B cell (primary cell): ENCODE measurements at places on chromosomes 16 and 17. TPM values are rescaled to one million over a fixed set of nuclear protein-coding genes. Genes with fewer than 3 reads are reported as not detected.

Gene KRTAP9-4
- polyA plus RNA-seq: not detected in 2 replicates

Gene ATAD5
- 1.2 and 2.3 TPM in 2 replicates for polyA plus RNA-seq

Gene VASN
- polyA plus RNA-seq: 0.57 and 1.1 TPM in 2 replicates

Gene ABCC11
- 0.09 TPM in 1 of 2 replicates, not detected in the other for polyA plus RNA-seq

Gene CD300H
- 0.58 and 0.98 TPM in 2 replicates for polyA plus RNA-seq

DNA sequence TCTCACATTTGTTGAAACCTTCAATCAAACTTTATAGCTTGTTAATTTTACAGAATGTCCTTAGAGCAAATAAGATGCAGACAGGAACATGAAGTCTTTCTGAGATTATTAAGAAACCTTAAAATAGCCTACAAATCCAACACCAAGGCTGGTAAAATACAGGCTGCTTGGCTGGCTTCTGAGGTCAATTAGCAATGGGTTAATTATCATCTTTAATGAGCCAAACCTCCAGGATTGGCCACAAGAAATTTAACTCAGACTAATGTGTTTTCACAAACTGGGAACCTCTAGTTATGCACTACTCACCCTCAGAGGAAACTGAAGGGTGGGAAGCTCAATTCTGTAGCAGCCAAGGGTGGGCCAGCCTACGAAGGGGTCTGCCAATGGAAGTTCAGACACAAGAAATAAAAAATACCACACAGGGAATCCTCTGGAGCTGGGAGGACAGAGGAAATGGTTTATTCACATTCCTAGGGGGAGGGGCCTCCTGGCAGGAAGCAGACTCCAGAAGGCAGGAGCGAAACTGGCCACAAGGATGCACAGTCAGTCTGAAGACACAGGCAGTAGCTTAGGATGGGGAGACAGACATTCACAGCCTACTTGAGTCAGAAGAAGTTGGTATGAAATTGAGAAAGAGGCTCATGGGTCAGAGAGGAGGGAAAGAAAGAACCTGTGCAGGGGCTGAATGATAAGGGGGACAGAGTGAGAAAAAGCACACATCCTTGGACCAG is 36.1 kb downstream of the HIC1 start:
- DNase-seq: no peak

DNA sequence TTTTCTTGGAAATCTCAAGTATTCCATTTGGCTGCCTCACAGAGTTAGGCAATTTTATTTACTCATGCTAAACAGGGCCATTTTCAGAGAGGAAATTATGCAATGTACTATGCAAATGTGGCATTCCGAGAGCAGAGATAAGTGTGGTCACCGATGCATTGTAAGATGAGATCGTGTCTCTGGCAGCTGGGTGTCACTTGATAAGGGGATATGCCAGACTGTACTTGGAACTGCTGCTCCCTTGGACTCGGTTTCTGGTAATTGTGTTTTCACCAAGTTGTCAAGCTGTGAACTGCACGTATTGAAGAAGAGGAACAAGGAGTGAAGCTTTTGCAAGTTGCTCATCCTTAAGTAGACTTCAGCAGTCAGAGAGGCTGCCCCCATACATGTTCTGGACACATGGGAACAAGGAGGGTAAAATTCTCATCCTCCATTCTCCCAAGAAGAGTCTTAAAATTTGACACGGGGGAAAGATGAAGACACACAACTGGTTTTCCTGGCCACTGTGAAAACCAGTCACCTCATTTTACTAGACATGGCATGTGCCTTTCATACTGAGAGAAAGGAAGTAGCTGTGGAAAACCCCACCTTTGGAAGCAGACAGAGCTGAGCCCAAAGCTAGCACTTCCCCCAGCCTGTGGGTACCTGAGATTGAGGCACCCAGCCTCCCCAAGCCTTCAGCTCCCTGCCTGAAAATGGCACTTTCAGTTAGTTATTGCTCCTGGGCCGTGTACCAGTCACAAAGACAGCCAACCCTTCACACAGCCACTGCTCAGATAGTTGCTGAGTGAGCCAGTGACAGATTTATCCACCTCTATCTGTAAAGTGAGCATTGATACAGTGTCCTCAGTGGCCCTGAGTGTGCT is 150.7 kb downstream of the SOCS1 start:
- DNase-seq: peak; percentile 70

DNA sequence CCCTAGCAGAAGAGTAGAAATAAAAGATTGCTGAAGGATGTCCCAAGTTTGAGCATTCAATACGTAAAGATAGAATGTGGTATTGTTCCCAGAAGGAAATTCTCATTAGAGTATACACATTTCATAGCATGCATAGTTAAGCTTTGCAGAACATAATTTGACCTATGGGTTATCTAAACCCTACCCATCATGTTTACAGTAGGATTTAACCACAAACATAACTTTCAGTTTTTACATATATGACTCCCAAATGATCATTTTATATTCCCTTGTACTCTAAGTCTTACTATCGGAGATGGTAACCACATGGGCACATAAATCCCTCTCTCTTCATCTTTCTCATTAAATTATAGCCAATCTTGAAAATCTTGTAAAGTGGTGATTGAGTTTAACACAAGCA is 50.9 kb downstream of the SYNRG start:
- DNase-seq: no peak

DNA sequence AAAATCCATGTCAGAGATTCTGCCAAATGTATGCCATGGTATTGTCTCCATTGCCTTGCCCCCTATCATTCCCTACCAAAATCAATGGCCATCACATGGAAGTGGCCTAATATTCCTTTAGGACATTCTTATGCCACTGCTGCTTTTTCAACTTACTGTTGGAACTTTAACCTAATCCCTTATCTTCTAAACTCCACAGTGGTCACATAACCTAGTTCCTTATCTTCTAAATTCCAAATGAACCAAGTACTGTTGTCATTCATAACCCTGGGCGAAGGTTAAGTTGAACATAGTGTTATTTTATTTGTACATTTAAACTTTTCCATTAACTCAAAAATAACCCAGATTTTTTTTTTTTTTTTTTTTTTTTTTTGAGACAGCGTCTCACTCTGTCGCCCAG is 3.6 kb downstream of the HSF5 start:
- DNase-seq: no peak

GRCh38 chr17:78793415-78793814 is 11.3 kb upstream of the CYTH1 start:
- DNase-seq: no peak

DNA sequence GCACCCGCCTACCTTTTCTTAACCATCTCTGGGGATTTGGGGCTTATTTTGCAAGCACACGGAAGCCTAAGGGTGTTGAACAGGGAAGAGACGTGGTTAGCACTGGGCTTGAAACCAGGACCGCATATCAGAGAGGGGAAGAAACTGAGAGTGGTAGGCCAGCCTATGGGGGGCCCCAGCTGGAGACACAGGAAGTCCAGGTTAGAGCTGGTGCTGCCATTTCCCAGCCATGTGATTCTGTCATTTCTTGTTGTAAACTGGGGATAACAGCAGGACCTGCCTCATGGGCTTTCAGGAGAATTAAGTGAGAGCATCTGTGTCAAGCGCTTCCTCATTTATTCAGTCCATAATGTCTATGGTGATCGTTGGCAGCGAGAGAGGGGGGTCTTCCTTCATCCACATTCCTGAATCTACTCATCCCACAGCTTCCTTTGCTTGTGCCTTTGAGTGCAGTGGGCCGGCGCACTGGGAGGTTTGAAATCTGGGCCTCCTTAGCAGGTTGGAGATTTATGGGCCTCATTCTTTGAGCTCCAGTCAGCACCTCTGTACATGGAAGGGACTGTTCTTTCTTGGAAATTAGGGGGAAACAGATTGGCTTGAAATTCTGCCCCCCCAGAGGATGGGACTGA is 20.1 kb downstream of the NKD1 start:
- DNase-seq: no peak
